GM12892 (cell line): ENCODE measurements at places on chromosomes 6 and 20.

DNA sequence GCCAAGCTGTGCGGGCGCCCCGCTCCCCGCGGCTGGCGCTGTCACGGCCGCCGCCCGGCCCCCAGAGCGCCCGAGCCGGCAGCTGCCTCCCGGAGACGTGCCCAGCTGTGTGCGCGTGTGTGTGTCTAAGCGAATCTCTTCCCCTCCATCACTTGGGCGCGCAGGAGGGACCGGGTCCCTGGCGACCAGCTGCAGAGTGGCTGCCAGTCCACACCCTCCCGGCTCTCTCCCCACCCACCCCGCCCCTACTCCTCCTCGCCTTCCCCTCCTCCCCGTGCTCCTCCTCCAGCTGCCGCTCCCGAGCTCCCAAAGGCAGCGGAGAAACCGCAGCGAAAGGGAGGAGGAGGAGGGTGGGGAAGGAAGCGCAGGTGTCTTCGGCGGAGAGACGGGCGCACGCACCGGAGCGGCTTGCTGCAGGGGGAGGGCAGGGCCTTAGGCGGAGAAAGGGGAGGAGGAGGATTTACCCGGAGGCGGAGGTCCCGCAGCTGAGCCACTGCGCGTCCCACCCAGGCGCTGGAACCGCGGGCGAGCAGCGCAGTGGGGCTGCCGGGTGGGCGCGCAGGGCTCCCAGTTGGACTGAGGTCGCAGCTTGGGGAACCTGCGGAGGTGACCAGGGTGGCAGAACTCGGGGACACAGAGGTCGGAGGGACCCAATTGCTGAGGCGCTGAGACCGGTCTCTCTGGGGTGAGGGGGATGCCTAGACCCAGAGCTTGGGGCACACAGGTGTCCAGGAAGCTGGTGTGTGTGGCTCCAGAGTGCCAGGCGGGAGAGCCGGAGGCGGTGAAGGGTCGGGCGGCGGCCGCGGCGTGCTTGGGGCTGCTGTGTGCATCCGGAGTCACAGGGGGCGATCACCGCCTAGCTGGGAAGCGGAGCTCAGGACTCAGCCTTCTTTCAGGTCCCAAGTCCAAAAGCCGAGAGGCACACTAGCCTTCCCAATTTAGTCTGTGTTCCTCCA, at the start of gene HS3ST5:
Gene HS3ST5 (minus strand): TSS at position 198 of the 956 bp plus-strand sequence. CDS start 280,178 bp downstream, outside the sequence.
- DNase-seq: peak; percentile 6

GRCh38 chr6:134624781-134625180, 306.9 kb upstream of the SGK1 start:
- no peak for DNase-seq

DNA sequence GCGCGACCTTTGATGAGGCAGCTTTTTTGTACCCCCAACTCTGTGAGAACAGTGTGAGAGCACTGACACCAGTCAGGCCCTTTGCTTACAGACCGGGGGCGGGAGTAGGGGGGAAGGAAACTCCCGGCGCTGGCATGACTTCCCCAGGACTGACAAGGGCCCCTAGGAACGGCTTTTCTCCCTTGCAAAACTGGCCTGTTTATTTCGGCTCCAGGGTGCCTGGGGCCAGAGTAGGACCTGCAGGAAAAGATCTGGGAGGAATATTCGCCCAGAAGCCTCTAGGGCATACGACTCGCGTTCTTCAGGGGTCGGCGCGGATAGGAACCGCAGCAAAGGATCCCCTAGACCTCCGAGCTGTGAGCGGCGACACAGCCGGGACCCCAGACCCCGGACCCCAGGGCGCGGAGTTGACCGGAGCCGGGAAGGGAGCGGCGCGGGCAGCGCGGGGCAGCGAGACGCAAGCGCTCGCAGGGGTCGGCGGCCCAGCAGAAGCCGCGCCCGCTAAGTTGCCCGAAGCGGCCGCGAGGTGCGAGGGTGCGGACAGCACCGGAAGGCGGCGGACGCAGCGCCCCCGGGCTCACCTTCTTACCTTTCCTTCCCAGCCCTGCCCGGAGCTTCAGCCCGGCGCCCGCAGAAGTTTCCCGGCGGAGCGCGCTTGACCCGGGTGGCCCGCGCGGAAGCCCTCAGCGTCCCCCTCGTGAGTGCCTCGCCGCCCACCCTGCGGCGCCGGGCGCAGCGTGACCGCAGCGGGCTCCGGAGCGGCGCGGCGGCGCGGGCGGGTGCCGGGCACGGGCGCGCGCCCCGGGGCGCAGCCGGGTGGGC, at the start of gene POPDC3:
Gene POPDC3 (minus strand): TSS at position 771 of the 822 bp plus-strand sequence. CDS start 18,105 bp downstream, outside the sequence.
- DNase-seq: peak; percentile 16

GRCh38 chr6:160138839-160139419, 17.3 kb downstream of the SLC22A1 start:
- no peak for DNase-seq

DNA sequence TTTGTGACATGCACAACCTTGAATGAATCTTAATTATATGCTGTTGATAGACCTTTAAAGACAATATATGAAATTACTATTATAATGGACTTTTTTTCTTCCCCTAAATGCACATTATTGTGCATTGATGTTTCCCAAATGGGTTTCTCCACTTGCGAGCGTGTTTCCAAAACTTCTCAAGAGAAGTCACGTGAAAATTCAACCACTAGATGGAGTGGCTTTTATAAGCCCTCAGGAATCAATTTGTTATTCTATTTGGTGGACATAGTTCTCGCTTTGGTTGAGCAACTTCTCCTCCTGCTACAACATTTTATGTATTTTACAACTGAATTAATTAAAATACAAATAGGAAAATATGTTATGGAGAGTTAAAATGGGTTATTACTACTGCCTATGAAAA, 9.0 kb downstream of the CNR1 start:
- no peak for DNase-seq

GRCh38 chr20:13991311-13991710, 897 bp upstream of the SEL1L2 start:
- DNase-seq: no peak

DNA sequence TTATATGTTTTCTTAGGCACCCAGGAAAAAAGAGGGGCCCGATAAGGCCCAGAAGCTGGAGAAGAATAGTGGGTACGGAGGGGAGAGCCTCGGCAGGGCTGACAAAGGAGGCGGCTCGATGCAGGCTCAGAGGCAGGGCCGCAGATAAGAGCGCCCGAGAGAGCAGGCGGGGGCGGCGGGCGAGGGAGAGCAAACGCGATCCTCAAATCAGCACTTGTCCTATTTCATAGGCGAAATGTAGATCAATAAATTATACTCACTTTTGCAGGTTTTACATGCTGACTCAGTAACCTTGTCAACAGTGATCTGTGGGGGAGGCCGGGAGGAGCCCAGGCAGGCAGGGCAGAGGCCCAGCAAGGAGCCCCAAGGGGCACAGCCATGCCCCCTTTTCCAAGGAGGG, 42.6 kb downstream of the GRM4 start:
- no peak for DNase-seq

DNA sequence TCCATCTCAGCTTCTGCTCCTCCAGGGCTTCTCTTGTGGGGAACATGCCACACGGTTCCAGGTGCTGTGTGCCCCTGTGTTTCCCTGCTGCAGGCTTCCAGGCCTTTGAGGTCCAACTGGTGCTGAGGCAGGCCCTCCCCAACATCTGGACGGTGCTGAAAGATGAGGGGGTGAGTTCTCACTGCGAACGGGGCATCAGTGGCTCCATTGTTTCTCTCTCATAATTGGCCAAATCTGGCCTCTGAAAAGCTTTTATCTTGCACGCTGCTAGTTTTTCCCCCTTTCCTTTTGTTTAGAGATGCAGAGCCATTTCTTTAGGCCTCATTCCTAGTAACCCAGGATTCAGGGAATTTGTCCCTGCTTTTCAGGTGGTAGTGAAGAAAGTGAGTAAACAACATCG, 8.6 kb downstream of the PNLDC1 start:
- DNase-seq: no peak

GRCh38 chr20:54197621-54198604, 10.0 kb upstream of the PFDN4 start:
- no peak for DNase-seq

- DNase-seq: no peak
Measured at GRCh38 chr6:37926661-37927060, 107.1 kb downstream of the ZFAND3 start.

- DNase-seq: peak; percentile 46
Measured at GRCh38 chr20:43752561-43753301, 25.9 kb upstream of the GTSF1L start.

DNA sequence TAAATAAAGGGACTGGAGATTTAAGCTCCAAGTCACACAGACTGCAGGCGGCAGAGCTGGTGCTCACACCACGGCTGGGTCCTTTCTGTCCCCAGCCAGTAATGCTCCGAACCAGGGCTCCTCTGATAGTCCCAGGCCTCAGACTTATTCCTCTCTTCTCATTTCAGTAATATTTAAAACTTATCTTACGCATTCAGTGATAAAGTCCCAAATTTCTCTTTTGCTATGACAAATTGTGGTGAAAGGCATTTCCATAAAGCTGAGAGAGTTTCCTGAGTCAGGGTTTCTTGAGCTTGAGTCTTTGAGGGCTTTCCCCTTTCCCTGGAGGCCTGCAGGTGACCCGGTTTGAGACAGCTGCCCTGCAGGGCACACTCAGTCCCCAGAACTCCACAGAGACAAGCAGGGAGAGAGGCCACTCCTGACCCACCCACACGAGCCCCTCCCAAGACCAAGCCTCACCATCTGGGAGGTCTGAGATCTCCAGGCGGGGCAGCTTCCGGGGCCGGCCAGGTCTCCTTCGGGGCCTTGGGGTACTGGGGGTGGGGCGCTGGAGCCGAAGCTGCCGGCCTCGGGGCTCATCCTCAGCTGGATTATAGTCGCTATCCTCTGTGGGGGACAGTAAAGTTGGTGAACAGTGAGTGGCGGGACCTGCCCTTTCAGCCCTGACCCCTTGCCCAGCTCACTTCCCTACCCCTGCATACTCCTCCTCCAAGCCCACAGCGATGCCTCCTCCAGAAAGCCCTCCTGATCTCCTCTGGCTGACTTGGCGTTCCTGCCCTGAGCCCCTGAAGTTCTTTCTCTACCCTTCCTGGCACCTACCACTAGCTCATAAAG, 6.6 kb downstream of the ZNF335 start:
- DNase-seq: no peak

DNA sequence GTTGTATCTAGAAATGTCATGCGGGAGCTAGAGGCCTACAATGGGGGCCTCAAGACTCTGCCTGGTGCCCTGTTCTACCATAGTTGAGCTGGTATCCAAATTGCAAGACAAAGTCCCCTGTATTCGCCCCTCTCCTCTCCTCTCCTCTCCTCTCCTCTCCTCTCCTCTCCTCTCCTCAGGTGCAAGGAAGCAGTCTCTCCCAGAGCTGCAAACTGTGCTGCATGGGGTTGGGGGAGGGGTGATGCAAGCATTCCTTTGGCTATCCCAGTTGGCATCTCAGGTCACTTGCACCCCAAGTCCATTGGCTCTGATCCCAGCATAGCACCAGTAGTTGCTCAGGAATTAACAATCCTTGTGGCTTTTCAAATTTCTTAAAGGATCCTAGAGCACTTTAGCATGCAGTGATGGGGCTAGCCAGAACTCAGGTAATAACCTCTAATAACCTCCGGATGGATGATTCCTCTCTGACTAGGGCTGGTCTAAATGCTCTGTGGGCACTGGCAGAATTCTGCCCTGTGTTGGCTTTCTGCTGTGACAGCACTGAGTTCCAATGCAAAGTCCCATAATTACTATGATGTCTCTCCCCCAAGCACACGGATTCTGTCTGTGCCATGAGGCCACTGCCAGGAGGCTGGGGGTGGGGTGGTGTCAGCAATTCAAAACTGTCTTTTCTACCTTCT, 35.3 kb downstream of the TAF11 start:
- no peak for DNase-seq
